NCI-H69 (cell line): ENCODE measurements at places on chromosomes 1 and 21.

DNA sequence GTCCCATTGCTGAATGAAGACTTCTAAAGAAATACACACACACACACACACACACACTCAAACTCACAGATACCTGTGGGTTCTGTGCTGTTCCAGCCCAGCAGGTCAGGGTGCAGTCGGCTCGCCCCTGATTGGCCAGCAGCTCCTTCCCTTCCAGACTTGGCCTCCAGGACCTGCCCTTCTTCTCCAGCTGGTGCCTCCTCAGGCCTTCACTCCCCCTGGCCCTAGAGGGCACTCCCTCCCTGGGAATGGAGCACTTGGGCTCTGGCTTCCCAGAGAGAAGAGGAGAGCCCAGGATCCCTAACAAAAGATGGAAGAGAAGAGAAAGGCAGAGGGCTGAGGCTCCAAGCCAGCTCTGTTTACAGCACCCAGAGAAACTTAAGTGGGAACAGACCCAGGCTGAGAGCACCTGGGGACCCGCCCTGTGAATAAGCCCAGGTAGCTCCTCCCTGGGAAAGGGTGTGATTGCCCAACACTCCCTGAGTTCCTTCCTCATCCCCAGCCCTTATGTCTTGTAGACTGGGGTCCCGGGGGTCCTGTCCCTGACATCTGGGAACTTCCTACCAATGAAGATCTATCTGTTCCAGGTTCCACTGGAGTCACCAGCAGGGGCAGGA, at the start of gene PGLYRP3:
Gene PGLYRP3 (minus strand): TSS at position 383 of the 617 bp plus-strand sequence. CDS start 2,287 bp downstream, outside the sequence.
- peak; percentile 10 for DNase-seq

DNA sequence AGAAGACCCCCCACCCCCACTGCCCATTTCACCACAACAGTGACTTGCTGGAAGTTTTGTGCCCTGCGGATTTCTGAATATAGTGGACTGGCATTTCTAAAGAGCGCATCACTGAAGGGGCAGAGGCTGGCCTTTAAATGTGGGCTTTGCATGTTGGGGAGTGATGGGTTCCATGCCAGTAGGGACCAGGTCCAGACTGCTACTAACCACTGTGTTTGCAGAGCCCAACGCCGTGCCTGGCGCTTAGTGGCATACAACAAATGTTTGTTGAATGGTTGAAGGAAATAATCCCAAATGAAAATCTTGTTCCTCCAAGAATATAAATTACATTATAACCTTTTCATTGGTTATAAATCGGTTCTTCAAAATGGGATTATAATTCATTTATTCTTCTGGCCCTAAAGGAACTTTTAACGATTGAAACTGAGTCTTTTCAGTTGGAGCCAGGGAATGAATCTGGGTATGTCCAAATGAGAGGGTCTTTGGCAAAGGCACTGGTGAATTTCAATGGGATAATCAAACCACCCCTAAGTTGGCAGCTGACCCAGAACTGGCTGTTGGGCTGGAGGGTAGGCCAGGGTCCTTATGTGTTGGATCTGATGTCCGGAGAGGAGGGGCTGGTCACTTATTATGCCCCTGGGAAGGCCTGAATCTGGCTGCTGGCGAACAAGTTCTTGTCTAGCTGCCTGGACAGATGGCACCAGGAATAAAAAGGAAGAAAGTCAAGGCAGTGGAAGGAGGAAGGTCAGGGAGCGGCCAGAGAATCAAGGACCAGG, 13.8 kb upstream of the SDHB start:
- DNase-seq, result no peak

GRCh38 chr1:192610112-192610889, 25.6 kb upstream of the RGS13 start:
- peak; percentile 32 for DNase-seq

DNA sequence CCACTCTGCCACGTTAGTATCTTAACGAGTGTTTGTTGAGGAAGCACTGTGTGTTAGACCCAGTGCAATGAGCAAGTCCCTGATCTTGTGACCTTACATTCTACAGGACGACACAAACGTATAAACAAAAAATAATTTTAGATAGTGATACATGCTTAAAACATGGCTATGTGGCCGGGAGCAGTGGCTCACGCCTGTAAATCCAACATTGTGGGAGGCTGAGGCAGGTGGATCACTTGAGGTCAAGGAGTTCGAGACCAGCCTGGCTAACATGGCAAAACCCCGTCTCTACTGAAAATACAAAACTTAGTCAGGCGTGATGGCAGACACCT, 19.6 kb downstream of the MTX1 start:
- no peak for DNase-seq

DNA sequence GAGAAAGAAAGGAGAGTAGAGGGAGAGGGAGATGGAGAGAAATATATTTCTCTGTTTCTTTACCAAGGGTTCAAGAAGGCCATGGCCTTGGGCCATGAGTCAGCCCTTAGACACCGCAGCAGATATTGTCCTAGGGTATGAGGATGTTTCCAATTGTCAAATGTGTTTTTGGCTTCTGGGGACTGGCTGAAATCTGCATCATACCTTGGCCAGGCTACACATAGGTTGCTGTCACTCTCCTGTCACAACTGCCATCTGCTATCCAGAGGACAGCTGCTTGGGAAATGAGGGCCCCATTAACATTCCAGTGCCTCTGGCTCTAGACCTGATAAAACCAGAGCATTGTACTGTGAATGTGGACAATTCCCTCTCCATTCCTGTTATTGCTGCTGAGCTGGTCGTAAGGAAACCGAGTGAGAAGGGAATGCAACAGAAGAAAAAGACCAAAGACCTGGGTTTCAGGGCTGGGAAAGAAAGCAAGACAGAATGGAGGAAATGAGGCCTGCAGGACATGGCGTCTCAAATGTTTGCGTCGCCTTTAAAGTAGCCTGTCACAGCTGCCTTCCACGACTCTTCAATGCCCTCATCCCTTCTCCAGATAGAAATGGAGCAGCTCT, 8.8 kb upstream of the PIGC start:
- DNase-seq, result no peak

- DNase-seq, result no peak
These were observed 57.3 kb downstream of the SLC25A24 start for GRCh38 chr1:108142773-108143394.

DNA sequence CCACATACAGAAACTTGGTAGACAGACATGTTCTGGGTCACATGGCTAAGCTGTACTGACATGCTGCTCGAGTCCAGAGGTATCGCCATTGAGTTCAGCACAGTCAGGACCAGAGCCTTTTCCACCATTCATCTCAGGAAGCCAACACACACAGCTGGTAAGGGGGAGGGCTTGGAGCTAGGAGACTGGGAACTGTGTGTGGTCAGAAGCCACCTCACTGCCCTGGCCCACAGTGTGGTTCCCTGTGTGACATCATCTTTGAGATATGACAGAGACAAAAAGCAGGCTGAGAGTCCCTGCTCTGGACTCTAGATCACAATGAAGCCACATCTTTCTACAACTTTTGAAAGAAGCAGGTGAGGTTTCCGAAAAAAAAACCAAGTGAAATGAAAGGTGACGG, 107.2 kb downstream of the SIM2 start:
- no peak for DNase-seq

DNA sequence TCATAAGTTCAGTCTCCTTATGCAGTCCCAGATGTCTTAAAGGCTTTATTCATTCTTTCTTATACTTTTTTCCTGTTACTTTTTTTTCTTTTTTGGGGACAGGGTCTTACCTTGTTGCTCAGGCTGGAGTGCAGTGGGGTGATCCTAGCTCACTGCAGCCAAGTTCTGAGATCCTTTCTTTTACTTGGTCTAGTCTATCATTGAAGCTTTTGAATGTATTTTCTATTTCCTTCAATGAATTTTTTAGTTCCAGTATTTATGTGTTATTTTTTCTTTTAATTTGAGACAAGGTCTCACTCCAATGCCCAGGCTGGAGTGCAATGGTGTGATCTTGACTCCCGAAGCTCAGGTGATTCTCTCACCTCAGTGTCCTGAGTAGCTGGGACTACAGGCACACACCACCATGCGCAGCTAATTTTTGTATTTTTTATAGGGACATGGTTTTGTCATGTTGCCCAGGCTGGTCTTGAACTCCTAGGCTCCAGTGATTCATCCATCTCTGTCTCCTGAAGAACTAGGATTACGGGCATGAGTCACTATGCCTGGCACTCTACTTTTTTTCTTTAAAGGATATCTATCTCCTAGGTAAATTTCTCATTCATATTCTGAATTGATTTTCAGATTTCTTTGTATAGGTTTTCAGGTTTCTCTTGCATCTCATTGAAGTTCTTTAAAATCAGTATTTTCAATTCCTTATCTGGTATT, 26.1 kb upstream of the GTF2B start:
- DNase-seq, result no peak
